ENCODE measurements at places on chromosomes 1 and 21.

DNA sequence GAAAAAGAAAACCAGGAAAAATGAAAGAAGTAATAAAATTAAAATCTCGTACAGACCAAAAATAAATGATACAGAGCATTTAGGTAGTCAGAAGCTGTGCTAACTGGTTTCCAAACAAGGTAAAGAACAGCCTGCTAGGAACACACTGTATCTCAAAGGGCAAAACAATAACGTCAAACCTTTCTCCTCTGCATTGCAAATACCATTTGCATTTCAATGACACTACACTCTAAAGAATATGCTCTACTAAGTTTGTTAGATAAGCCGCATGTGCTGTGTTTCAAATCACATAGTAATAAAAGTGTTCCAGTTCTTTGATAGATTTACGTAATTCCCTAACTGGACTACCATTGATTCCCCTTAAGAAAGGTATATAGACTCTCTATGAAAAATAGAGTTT is 648.8 kb downstream of the PLA2G4A start:
- H3K27me3 ChIP-seq: no peaks in the 10 kb centered on the region
- no peaks in the 10 kb centered on the region for H3K36me3 ChIP-seq
- H3K4me3 ChIP-seq: no peak overlapping the region
- H3K4me1 ChIP-seq: peaks cover 6% of the 10 kb centered on the region
- no peak overlapping the region for H3K27ac ChIP-seq
- DNase-seq: no peak

- H3K27ac ChIP-seq: no peak overlapping the region
- no peaks in the 10 kb centered on the region for H3K4me1 ChIP-seq
- H3K36me3 ChIP-seq: no peaks in the 10 kb centered on the region
- H3K27me3 ChIP-seq: no peaks in the 10 kb centered on the region
Measured at GRCh38 chr1:198632007-198632406, 6.8 kb upstream of the PTPRC start.

DNA sequence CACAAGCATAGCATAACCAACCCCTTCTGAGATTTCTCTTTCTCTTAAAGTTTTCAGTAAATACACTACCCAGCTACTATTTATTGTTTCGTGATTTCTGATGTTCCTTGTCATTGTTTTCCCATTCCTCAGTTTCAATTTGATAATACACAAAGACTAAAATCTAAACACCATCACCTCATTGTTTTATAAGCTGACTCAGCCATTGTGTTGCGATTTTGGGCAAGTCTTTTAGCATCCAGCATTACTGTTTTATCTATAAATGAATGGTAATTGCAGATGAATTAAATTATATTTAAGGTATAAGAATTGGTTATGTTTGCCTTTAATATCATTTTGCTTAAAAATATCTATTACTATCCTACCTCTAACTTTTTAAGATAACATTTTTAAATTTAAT is 1308.5 kb downstream of the PLA2G4A start:
- no peaks in the 10 kb centered on the region for H3K4me1 ChIP-seq
- DNase-seq: no peak
- no peaks in the 10 kb centered on the region for H3K27me3 ChIP-seq
- no peak overlapping the region for H3K4me3 ChIP-seq
- no peak overlapping the region for H3K27ac ChIP-seq
- H3K36me3 ChIP-seq: no peaks in the 10 kb centered on the region

DNA sequence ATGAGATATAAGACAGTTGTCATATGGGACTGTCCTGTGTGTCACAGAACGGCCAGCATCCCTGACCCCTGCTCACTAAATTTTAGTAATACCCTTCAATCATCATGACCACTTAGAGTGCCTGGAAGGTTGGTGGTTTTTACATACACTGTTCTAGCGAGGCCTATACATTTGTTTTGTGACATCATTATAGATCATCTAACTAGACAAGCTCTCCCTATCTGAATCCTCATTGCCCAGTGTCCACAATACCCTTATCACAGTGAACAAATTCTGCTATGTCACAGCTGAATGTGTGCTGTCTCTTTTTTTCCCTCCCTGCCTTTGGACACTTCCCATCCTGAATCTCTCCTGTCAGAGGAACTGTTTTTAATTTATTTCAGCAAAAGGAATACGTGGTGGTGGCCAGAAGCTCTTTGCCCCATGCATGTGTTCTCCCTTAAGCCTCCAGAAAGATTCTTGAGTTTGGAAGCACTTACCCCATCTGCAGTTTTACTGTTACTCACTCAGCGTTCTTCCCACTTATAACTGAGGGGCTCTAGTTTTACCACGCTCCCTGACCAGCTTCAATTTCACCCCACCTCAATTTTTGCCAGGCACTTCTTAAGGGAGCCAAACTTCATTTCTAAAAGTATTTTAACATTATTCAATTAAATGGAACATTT is 70.3 kb downstream of the OLFML2B start:
- H3K27me3 ChIP-seq: no peaks in the 10 kb centered on the region
- no peak overlapping the region for H3K4me3 ChIP-seq
- H3K27ac ChIP-seq: no peak overlapping the region
- H3K36me3 ChIP-seq: peaks cover 5% of the 10 kb centered on the region
- no peak for DNase-seq
- H3K4me1 ChIP-seq: peaks cover 45% of the 10 kb centered on the region

DNA sequence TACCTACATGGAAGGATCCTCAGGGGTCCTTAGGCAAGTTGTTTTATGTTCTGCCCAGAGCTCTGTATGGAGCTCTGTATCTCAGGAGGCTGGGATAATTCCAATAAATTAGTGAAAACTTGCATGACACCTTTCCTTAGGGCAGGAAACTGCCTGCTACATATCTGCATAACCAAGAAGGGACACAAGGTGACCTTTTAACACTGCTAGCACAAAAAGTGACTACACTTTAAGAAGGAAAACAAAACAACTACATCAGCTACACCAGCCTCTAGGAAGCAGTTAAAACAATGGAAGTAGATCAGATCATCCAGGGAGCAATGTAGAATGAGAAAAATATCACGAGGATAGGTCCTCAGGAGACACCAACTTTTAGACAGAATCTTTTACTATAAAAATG is 93.9 kb downstream of the TNFSF18 start:
- no peak for DNase-seq
- H3K4me3 ChIP-seq: no peak overlapping the region
- H3K27me3 ChIP-seq: no peaks in the 10 kb centered on the region
- H3K27ac ChIP-seq: no peak overlapping the region

- H3K27me3 ChIP-seq: no peaks in the 10 kb centered on the region
- peaks cover 47% of the 10 kb centered on the region for H3K36me3 ChIP-seq
- no peak for DNase-seq
- no peak overlapping the region for H3K4me3 ChIP-seq
- peak overlapping the region; percentile 62 for H3K27ac ChIP-seq
Measured at GRCh38 chr1:41046347-41046775, 24.8 kb upstream of the SLFNL1 start.

DNA sequence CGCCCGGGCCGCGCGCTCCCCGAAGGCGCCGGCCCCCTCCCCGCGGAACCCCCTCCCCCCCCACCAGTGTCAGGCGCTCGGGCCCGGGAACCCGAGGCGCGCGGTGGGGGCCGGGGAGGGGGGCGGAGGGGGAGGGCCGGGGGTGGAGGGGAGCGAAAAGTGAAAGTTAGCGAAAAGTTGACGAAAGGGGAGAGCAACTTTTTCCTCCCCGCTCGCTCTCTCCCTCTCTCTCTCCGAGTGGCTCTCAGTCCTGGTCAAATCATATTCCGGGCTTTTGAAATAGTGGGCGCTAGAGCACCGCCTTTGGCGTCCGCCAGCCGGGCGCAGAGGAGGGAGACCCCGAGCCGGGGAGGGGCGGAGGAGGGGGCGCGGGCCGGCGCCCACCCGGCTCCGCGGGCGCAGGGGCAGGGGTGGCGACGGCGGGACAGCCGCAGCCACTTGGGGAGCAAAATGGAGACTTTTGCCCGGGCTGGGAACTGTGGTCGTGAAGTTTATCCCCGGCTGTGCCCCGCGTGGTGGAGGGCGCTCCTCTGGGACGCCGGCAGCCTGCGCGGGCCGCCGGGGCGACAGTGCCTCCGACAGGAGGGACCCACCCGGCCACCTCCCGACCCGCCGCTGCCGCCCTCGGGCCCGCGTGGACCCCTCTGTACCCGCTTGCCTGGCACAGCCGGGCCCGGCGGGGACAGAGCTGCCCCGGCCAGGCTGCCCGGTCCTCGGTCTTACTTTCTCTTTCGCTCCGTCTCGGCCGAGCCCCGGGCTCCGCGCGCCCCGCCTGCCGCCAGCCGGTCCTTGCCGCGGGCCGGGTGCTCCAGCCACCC is 697 bp downstream of the PRDM16 start:
- no peaks in the 10 kb centered on the region for H3K36me3 ChIP-seq
- no peaks in the 10 kb centered on the region for H3K4me1 ChIP-seq
- H3K27ac ChIP-seq: no peak overlapping the region
- no peak for DNase-seq
- H3K4me3 ChIP-seq: peak overlapping the region; percentile 88

DNA sequence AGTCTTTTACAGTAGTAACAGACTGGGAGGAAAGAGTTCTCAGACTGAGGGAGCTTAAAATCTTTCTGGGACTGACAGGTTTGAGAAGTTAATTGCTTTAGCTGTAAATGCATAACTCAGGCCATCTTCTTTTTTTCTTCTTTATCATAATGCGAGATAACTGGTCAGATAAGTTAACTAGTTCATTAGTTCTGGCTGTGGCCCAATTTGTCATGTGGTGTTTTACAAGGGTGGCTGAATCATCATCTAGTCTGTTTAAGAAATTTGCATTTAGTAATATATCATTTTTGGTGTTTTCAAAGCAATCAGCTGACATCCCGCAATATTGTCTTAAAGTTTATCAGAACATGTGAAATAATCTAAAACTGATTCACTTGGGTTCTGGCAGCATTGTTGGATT is 14.0 kb downstream of the HSD3B2 start:
- H3K36me3 ChIP-seq: no peaks in the 10 kb centered on the region
- no peak overlapping the region for H3K27ac ChIP-seq
- H3K27me3 ChIP-seq: peaks cover 14% of the 10 kb centered on the region
- DNase-seq: no peak
- H3K4me3 ChIP-seq: no peak overlapping the region

DNA sequence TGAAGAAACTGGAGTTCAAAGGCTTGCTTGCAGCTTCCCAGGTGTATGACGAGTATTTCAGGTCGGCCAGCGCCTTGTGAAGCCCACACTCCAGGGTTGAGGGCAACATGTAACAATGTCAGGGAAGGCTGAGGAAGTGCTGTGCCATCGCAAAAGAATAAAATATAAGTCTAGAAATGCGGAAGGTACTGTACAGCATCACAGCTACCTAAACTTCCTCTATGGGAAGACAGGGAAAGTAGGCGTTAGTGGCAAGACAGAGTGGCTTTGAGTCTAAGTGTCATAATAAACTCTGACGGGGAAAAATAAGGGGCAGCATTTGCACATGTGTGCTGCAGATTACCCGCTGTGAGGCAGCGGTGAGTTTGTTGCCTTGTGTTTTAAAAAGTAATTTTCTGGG is 28.9 kb downstream of the DOP1B start:
- DNase-seq: no peak
- H3K36me3 ChIP-seq: peaks cover 4% of the 10 kb centered on the region
- no peak overlapping the region for H3K4me3 ChIP-seq
- H3K27me3 ChIP-seq: no peaks in the 10 kb centered on the region
- no peak overlapping the region for H3K27ac ChIP-seq

DNA sequence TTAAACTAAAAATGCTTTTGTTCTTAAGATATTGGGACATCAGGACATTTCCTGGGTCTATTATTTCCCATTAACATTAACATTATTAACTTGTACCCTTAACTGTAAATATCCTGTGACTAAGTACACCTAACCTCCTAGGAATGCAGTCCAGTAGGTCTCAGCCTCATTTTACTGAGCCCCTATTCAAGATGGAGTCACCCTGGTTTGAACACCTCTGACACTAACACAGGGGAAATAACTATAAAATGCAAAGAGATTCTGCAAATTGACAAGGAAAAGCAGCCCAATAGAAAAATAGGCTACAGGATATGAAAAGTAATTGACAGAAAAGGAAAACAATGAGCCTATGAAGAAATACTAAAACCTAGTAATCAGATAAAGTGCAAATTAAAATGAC is 11.6 kb upstream of the NCMAP start:
- DNase-seq: no peak
- peaks cover 27% of the 10 kb centered on the region for H3K4me1 ChIP-seq
- H3K27me3 ChIP-seq: peaks cover 7% of the 10 kb centered on the region
- H3K36me3 ChIP-seq: no peaks in the 10 kb centered on the region

DNA sequence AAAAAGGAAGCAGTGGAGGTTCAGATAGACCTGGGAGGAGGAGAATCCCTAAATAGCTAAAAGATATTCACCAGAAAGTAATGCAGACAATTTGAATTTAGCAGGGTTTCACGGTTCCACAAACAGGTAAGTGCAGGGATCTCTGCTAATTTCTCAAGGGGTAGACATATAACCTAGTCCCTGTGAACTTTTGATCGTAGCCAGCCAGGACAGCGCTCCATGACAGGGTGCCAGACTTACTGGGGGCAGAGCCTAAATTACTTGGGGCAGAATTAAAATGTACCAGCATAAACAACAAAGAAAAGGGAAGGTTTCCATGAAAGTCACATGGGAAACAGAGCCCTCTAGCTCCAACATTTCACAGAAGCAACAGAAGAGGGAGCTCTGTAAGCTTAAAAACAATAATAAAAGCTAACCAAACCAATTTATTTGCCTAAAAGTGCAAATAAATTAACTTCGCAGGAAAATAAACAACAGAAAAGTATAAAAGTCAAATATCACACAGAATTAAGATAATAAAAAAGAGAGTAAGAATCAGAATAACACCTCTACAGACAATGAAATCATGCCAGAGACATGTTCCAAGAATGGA is 198.3 kb downstream of the DUSP10 start:
- no peak overlapping the region for H3K27ac ChIP-seq
- no peak for DNase-seq
- peaks cover 7% of the 10 kb centered on the region for H3K27me3 ChIP-seq
- no peaks in the 10 kb centered on the region for H3K4me1 ChIP-seq

GRCh38 chr21:15365751-15366392 is 301.1 kb upstream of the NRIP1 start:
- H3K27me3 ChIP-seq: no peaks in the 10 kb centered on the region
- H3K27ac ChIP-seq: no peak overlapping the region
- no peaks in the 10 kb centered on the region for H3K36me3 ChIP-seq
- DNase-seq: no peak

DNA sequence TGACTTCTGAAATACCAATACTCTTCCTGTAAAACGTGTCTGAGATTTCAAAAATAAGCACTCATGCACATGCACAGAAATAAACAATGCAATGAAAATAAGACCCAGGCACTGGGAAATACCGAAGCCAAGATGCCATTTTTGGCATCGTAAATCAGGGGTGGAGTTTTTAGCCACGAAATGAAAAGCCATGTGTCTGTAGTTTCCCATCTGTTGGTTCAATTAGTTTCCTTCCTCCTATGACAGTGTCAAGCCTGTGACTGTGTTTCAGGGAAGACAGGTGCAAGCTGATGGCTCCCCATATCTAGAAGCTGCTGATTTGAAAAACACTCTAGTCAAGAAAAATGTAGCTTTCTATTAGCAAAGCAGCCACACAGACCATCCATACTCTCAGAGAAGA is 480.4 kb upstream of the CAMK1G start:
- DNase-seq: no peak
- no peaks in the 10 kb centered on the region for H3K36me3 ChIP-seq
- no peak overlapping the region for H3K4me3 ChIP-seq
- H3K27me3 ChIP-seq: peaks cover 45% of the 10 kb centered on the region
- peaks cover 21% of the 10 kb centered on the region for H3K4me1 ChIP-seq

GRCh38 chr1:205492201-205492667 is 12.2 kb upstream of the CDK18 start:
- peaks cover 15% of the 10 kb centered on the region for H3K4me1 ChIP-seq
- peaks cover 19% of the 10 kb centered on the region for H3K27me3 ChIP-seq
- no peaks in the 10 kb centered on the region for H3K36me3 ChIP-seq
- H3K27ac ChIP-seq: no peak overlapping the region
- no peak for DNase-seq

Data from type B pancreatic cell (in vitro differentiated cells).